Endothelial cell of umbilical vein (primary cell): ENCODE measurements at places on chromosomes 11 and 22. TPM values are rescaled to one million over a fixed set of nuclear protein-coding genes. Genes with fewer than 3 reads are reported as not detected.

Gene MRGPRX4
- total RNA-seq: not detected in 2 replicates

Gene APLP2
- 503 and 543 TPM in 2 replicates for total RNA-seq

Gene SPI1
- total RNA-seq: not detected in 2 replicates

Gene SCGB1C1
- not detected in 2 replicates for total RNA-seq

Gene KBTBD3
- 2.4 and 3.6 TPM in 2 replicates for total RNA-seq

Gene TRPM5
- not detected in 2 replicates for total RNA-seq

Gene HARBI1
- total RNA-seq: 3.2 and 4.7 TPM in 2 replicates

Gene APOL5
- total RNA-seq: not detected in 2 replicates

Gene DAGLA
- total RNA-seq: 3.5 and 4.7 TPM in 2 replicates

Gene TNNT3
- total RNA-seq: not detected in 2 replicates

Gene HIKESHI
- 38.7 and 40.2 TPM in 2 replicates for total RNA-seq

Gene EMID1
- 0.39 and 0.51 TPM in 2 replicates for total RNA-seq

Gene CASP4
- 77.4 and 83.1 TPM in 2 replicates for total RNA-seq

Gene SLC37A2
- total RNA-seq: 1.1 and 1.3 TPM in 2 replicates

Gene APOL4
- total RNA-seq: 0.97 and 2.6 TPM in 2 replicates

Gene MS4A1
- not detected in 2 replicates for total RNA-seq

Gene ANO5
- 0.46 and 1.3 TPM in 2 replicates for total RNA-seq

Gene MEI1
- total RNA-seq: 0.76 and 1.5 TPM in 2 replicates

Gene SPTY2D1
- total RNA-seq: 13.7 and 18.7 TPM in 2 replicates

Gene PHF21A
- total RNA-seq: 26.9 and 30.5 TPM in 2 replicates

Gene MPPED1
- not detected in 2 replicates for total RNA-seq

Gene SPECC1L
- total RNA-seq: 63.2 and 79.3 TPM in 2 replicates

Gene QSER1
- 31.1 and 36.6 TPM in 2 replicates for total RNA-seq

Gene MMP27
- not detected in 2 replicates for total RNA-seq

Gene ABCC8
- not detected in 2 replicates for total RNA-seq

Gene CLCF1
- total RNA-seq: 5.7 and 5.8 TPM in 2 replicates

Gene KCNK7
- 0.60 and 1.3 TPM in 2 replicates for total RNA-seq

Gene OR51B4
- not detected in 2 replicates for total RNA-seq

Gene SLC22A8
- total RNA-seq: not detected in 2 replicates

Gene PRRG4
- total RNA-seq: 0.09 TPM in 1 of 2 replicates, not detected in the other

Gene TMEM86A
- total RNA-seq: 2.5 and 2.6 TPM in 2 replicates

Gene SLN
- total RNA-seq: not detected in 2 replicates

Gene DEUP1
- total RNA-seq: not detected in 2 replicates

Gene ZP1
- total RNA-seq: not detected in 2 replicates

Gene KLHDC7B
- not detected in 2 replicates for total RNA-seq

Gene EIF1AD
- 39.7 and 42.4 TPM in 2 replicates for total RNA-seq
